Fibroblast of lung (primary cell): ENCODE measurements at places on chromosomes 7 and 10. TPM values are rescaled to one million over a fixed set of nuclear protein-coding genes. Genes with fewer than 3 reads are reported as not detected.

DNA sequence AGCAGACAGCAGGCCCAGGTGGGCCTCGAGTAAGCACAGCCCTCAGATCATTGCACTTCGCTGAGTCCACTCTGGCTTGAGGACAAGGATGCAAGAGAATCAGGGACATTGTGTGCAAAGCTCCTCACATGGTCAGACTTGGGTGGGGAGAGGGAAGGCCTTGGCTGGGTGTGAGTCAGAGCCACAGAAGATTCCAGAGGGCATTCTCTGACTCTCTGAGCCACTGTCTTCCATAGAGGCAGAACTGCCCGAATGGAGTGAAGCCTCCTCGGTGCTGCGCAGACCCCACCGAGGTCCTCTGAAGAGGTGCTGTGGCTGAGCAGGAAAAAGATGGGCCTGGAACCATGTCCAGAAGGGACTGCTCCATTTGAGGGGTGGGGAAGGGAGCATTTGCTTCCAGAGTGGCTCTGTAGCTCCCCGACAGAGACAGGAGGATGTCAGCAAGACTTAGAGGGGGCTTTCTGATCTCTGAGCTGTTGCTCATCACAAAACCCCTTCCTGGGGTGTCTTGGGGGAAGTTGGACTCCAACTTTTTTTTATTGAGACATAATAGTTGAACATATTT, 120.8 kb downstream of the PTPN20 start:
- DNase-seq: peak; percentile 14

LGI1 gene
- total RNA-seq: not detected in 2 replicates

HYAL4 gene
- total RNA-seq: not detected in 2 replicates

DNA sequence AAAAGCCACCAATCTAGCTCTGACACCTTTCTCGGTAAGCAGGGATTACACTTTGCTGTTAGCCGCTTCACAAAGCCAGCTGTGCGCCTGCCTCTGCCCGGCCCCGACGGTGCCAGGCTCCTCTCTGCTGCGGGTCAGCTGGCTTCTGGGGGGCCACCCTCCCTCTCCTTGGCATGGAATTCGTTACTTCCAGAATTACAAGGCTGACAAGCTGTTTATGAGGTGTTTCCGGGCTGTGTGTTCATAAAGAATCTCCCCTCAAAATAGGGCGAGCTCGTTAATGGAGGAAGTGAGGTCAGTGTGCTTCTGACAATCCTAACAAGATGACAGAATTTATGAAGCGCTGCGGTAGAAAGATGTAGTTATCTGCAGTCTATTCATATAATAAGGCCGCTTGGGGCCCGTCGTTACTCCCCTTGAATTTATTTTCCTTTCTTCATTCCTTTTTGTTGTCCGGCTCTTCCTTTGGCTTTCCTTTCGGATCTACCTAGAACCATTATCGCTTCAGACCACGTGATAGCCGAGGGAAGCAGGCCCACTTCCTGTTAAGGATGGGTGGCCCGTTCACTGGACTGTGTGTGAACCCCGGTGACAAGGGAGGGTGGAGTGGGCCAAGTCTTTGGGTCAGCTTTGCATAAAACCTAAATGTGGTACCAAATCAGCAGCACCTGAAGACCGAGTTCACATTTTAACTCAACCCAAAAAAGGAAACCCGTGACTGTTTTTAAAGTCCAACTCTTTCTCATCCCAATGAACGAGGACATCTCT, 273.0 kb upstream of the YAE1 start:
- DNase-seq: no peak

DNA sequence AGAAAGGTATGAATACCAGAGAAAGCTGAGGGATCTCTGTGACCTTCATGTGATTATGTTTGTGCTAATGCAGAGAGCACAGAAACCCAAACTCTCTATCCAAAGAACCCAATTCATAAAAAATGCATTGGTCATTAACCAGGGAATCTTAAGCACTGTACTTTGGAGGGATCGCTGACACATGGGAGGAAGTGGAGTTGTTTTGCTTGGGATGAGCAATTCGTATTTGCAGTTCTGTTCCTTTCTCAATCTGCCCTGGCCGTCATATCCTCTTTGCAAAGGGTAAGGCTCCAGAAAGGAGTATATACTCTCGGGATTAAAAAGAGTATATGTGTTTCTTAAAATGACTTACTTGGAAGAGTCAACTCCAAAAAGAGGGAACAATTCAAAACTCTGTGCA, 221.3 kb downstream of the POU6F2 start:
- no peak for DNase-seq
